AG10803 (cell line): ENCODE measurements at places on chromosomes 4 and X.

DNA sequence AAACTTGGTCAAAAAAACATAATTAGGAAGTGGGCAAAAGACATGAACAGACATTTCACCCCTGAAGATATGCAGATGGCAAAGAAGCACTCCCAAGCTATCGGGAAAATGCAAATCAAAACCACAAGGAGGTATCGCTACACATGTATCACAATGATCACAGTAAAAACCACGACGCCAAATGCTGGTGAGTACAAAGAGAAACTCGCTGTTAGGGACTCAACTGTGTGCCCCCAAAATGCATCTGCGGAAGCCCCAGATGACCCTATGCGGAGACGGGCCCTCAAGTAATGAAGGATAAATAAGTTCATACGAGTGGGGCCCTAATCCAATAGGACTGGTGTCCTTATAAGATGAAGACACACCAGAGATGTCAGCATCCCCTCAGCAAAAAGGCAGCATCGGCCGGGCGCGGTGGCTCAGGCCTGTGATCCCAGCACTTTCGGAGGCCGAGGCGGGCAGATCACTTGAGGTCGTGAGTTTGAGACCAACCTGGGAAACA is 10.2 kb downstream of the GAK start:
- no peak for DNase-seq

GRCh38 chr4:151876381-151876988 is 115.7 kb upstream of the GATB start:
- DNase-seq, result no peak

DNA sequence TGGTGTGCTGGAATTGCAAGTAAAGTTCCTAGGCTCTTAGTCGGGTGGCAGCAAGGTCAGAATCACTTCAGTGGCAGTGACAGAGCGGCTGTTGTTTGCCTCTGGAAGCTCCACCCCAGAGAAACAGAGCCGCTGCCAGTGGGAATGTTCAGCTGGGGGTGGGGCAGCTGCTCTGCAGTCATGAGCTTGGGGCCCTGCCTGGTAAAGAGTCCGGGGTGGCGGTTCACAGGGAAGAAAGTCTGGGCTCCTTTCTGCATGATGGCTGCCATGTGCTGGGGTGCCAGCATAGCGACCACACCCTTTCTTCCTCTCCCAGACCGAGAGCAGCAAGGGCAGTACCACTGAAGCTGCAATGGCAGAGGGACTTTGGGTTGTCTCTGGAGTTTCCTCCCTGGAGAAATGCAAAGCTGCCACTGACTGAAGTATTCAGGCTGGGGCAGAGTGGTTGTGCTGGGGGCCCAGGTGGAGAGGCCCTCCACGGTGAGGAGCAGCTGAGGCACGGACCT is 108.8 kb upstream of the CENPE start:
- no peak for DNase-seq

- no peak for DNase-seq
These were observed 255.5 kb downstream of the BMPR1B start for GRCh38 chr4:95013236-95013635.

GRCh38 chr4:68367835-68368234 is 17.9 kb upstream of the YTHDC1 start:
- DNase-seq, result no peak

DNA sequence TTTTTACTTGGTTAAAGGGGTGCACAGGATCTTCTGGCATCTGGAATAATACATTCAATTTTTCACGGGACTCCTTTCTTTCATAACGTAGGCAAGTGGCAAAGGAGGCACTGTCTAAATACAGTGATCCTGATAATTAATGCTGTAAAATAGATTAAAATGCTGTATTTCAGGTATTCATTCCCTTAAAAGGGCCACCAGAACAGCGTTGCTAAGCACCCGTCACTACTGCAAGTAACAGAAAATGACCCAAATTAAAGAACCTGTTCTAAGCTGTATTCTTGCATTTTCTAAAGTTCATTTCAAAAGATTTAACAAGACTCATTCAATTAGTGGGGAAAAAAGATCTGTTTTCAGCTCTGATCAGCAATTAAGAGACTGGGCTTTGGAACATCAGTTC is 208.2 kb downstream of the TENM3 start:
- no peak for DNase-seq

- DNase-seq, result no peak
These were observed 38.5 kb upstream of the UGT2B7 start for GRCh38 chr4:69057620-69058409.

DNA sequence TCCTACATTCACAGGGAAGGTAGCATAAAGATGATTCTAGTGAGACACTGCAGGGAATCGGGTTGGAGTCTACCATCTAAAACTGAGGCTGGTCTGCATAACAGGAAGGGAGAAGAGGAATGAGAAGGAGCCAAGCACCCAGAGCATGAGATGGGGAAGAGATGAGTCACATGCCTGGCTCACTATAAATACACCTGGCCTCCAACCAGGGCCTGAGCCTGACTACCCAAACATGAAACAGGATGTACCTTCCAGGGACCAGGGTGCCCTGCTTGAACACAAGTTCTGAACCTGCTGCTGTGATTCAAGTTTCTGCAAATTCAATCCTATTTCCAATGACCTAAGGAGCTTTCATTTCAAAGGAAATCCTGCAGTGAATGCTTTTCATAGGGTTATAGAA is 24.9 kb downstream of the CD99L2 start:
- no peak for DNase-seq

DNA sequence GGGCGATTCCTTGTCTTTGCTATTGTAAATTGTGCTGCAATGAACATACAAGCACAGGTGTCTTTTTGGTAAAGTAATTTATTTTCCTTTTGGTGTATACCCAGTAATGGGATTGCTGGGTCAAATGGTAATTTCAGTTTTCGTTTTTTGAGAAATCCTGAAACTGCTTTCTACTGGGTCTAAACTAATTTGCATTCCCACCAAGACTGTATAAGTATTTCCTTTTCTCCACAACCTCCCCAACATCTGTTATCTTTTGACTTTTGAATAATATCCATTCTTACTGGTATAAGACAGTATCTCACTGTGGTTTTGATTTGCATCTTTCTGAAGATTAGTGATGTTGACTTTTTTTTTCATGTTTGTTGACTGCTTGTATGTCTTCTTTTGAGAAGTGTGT is 2506.0 kb downstream of the PCDH7 start:
- DNase-seq, result no peak

GRCh38 chrX:139091066-139091465 is 379.5 kb upstream of the FGF13 start:
- peak; percentile 78 for DNase-seq

- peak; percentile 5 for DNase-seq
These were observed 201.3 kb upstream of the GNPDA2 start for GRCh38 chr4:44927399-44928380.

DNA sequence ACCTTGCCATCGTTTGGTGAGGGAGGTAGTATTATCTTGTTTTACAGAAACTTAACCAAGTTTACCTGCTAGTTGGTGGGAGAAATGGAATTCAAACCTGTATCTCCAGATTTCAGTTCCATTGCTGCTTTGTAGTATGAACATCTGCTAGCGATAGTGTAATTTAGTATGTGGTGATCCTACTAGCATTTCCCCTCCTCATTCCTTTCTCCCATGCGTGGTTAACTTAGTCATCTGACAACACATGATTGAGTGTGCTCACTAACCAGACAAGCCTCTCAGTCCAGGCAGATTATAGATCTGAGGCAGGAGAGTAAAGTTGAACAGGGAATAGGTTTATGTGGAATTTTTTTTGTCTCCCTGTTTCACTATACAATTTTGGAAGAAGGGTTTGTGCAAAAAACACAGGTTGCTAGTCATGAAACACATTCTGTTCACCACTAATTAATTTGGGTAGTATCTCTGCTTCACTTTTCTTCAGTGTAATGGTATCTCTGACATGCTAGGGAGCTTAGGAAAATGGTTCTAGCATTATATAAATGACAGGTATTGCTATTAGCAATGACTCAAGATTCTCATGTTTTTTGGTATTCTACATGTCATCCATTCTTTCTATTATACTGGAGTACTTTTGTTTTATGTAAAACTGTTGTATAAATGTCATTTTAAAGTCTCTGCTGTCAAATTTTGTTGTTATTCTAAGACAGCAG is 21.7 kb downstream of the RBPJ start:
- DNase-seq, result peak; percentile 88

DNA sequence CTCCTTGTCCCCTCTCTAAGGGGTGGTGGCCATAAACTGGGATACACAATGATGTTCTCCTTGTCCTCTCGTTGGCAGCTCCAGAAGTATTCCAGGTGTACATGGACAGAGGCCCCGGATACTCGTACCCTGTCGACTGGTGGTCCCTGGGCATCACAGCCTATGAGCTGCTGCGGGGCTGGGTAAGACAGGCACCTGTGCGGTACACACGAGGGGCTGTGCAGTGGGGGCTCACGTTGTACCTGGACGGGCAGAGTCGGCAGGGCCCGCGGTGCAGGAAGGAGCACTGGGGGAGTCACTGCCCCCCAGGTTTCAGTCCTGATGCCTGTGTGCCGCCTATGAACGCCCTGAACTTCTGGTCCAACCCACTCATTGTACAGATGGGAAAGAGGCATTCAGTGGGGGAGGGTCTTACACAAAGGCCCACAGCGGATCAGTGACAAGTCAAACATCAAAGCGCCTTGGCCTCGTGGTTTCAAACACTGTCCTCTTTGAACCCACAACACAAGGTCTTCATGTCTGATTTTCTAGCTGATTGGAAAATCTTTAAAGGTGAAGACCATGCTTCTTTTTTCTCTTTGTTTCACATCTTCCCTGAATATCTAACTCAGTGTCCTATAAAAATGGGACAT is 261.6 kb downstream of the EVC2 start:
- no peak for DNase-seq

DNA sequence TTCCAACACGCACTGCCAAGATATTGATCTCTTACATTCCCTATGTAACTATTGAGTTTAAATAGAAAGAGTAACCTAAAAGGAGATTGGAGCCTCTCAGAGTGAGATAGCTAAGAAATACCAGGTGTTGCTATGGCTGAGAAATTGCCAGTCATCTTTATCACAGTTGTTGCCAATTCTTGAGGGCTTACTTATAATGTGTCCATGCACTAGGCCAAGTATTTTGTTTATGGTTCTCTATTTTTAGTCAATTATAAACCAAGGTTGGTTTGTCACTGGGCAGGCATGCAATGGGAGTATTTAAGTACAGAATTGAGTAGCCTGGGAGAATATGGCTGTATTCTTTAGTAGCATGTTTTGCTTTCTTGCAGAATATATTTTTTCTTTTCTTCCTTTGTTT is 201.6 kb downstream of the TEX13A start:
- no peak for DNase-seq

GRCh38 chr4:118032691-118033090 is 1.6 kb upstream of the NDST3 start:
- no peak for DNase-seq

GRCh38 chr4:90084967-90085295 is 42.3 kb upstream of the CCSER1 start:
- DNase-seq, result no peak

DNA sequence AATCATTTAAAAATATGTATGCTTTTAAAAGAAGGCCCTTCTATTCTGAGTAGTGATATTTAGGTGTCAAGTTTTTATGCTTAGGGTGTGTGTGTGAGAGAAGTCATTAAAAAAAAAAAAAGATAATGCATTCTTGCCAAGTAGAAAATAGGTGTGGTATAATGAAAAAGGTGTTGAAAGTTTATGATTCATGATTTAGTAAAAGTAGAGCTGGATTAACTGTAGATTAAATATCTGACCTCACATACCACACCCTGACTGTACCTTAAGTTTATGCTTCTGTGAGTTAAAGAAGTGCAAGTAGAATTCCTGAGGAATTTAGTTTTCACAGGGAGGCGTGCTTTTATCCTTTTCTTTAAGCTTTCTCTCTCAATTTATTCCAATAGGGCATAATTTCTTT is 71.1 kb downstream of the BMPR1B start:
- no peak for DNase-seq

DNA sequence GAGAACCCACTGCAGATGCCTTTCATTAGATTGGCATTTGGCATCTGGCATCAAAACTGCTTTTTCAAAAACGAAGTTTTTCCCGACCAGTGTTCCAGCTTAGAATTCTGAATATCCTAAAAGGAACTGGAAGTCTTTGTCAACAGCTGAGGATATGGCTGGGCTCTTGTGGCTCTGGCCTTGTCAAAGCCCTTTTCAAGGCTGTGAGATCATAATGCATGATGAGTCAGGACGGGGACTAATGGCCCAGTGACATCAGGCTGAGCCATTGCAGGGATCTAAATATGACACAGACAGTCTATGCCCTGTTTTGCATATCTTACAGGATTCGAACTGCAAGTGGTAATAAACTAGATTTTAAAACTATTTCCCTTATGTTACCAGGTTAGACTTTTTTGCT is 306.4 kb downstream of the PTTG2 start:
- DNase-seq, result peak; percentile 46

GRCh38 chr4:118823471-118823870 is 12.5 kb downstream of the SEC24D start:
- no peak for DNase-seq

- no peak for DNase-seq
These were observed 2.9 kb downstream of the UBA6 start for GRCh38 chr4:67697860-67698687.

- no peak for DNase-seq
These were observed 34.0 kb upstream of the JADE1 start for GRCh38 chr4:128775477-128775876.

GRCh38 chr4:1227816-1228215 is 21.1 kb downstream of the CTBP1 start:
- DNase-seq, result no peak

DNA sequence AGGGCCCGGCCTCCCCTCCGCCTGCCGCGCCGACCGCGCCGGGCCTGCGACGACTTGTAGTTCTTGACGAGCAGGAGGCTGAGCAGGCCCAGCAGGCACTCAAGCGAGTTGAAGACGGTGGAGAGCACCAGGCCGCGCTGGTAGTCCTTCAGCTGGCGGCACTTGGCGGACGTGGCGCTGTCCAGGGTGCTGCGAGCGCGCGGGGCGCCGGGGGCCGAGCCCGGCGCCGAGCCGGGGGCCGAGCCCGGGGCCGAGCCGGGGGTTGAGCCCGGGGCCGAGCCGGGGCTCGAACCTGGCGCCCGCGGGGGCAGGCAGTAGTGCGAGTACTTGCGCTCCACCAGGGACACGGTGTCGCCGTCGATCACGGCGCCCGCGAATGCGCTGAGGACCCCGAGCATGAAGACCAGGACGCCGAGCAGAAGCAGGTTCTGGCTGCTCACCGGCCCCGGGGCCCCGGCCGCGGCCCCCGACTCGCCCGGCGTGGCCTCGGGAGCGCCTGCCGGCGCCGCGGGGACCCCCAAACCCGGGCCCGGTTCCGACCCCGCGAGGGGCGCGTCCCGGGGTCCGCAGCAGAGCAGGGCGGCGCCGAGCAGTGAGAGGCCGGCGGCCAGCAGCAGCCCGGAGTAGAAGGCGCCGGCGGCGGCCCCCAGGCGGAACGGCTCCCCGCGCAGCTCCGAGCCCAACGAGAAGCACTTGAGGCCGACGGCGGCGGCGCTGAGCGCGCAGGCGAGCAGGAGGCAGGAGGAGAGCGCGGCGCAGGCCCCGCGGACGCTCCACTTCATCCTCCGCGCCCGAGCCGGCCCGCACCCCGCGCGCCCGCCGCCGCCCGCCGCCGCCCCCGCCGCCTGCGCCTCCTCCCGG is 584 bp downstream of the TMEM271 start:
- peak; percentile 47 for DNase-seq

DNA sequence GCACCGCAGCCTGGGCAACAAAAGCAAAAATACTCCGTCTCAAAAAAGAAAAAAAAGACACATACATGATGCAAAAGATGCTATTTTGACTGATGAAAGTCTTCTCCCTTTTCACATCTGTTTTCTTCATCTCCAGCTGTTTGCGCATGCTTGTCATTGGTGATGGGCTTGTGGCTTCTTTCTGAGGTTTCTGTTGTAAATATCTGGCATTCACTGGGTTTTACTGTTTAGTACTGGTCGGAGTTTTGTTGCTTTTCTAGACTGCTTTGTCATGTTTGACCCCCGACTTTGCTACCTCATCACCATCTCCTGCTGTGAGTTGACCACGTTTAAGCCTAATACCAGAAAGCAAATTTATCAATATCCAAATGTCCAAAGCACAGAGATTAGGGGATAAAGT is 34.4 kb downstream of the PTCHD1 start:
- no peak for DNase-seq
